ENCODE measurements at places on chromosomes 3 and 15.
A peak's percentile ranks its signal among the peaks of the same experiment; 100 is the strongest.

GRCh38 chr3:16430717-16431630 is 82.5 kb downstream of the RFTN1 start:
- no peak for DNase-seq

DNA sequence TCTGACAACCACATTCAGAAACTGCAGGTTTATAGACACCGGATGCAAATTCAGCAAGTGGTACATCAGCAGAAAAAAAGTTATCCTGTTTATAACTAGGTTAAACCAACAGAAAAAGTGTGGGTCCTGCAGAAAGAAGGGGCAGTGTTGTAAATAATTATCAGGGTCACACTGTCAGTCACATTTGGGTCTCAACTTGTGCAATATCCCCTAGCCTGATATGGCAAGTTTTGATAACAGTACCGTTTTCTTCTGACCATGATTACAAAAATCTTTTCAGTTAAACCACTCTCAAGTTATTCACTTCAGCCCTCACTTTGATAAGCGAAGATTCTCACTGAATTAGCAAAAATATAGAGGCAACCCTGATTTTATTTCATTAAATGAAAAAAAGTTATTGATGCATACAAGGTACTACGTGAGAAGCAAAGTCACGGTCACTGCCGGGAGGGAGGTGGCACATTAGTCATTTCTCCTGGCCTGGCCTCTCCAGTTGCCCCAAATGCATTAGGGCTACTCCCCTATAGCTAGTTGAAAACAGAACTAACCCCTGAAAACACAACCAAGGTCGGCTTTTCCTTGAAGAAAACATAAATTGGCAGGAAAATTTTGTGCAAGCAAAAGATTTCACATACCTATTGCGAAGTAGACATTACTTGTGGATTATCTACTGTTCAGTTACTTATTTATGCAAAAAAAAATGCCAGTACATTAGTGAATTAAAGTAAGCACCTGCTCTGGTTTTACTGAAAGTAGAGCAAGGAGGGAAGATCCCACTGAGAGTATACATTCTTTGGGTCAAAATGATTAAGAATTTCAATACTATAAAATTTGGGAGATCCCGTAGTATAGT is 28.6 kb downstream of the IL5RA start:
- DNase-seq = no peak

DNA sequence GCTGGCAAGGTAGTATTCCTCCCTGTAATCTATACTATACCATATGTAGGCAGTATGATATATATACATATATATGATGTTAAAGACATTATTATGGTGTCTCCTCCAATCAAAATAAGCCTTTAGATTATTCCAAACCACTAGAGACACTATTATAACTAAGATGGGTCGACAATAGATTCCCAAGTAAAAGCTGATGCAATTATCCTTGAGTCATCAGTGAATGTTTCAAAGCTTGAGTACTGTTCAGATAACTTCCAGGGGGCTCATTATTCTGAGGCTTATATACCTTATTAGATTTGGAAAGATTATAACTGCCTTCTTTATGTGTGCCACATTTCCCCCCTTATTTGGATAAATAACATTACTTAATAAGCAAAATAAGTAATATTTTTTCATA is 11.9 kb upstream of the C3orf38 start:
- no peak for DNase-seq

DNA sequence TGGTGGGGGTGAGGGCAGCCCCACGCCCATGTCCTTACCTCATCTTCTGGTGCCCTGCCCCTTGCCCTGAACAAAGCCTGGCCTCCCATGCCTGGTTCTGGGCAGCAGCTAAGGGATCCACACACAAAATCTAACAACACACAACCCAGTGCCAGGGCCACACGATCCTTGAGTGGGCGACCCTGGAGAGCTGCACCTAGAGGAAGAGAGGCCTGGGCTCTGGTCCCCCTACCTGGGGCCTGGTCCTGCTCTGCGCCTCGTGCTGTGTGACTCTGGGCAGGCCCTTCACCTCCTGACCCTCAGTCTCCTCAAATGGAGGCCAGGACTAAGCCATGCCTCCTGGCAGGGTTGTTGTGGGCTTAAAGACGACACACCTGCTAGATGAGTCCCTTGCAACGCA is 20.0 kb upstream of the C3orf22 start:
- no peak for DNase-seq

DNA sequence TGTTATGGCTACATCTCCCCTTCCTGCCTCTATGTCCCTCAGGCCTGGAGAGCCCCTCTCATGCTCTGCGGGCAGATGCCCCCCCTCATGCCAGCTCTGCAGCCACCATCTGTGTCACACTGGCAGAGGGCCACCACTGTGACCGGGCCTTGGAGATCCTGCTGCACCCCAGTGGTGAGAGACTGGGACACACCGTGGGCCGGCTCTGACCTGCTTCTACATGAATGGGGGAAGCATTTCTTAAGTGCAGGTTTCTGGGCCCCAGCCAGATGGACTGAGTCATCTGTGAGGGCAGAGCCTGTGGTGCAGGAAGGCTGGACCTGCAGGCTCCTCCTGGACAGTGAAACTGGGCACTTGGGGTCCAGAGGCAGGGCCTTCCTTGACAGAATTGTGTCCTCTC is 4.8 kb downstream of the VWA5B2 start:
- no peak for DNase-seq

GRCh38 chr3:52202384-52203077 is 4.6 kb downstream of the ALAS1 start:
- DNase-seq = no peak

- DNase-seq = no peak
Measured at GRCh38 chr15:56759450-56759845, 26.1 kb upstream of the ZNF280D start.

- no peak for DNase-seq
Measured at GRCh38 chr3:33645060-33645647, 72.9 kb downstream of the CLASP2 start.

GRCh38 chr3:159818997-159819500 is 169.6 kb upstream of the IL12A start:
- DNase-seq = no peak

GRCh38 chr15:71168166-71168834 is 53.0 kb downstream of the THSD4 start:
- DNase-seq = no peak

DNA sequence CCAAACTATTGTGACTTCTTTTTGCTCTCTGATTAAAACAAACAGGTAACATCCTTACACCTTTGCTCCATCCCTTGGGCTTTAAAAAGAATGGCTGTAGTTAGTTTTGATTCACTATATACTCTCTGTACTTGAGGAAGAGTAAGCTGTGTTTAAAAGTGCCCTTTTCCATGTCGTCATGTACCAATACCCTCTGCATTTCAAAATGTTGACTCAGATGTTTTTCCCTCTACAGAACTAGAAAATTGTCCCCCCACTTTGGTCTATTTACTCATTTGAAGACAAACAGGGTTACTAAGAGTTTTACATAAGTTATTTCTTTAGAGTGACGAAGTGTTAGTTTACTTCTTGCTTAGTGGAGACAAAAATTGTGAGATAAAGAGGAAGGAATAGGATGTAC is 62.7 kb downstream of the TASOR start:
- no peak for DNase-seq

DNA sequence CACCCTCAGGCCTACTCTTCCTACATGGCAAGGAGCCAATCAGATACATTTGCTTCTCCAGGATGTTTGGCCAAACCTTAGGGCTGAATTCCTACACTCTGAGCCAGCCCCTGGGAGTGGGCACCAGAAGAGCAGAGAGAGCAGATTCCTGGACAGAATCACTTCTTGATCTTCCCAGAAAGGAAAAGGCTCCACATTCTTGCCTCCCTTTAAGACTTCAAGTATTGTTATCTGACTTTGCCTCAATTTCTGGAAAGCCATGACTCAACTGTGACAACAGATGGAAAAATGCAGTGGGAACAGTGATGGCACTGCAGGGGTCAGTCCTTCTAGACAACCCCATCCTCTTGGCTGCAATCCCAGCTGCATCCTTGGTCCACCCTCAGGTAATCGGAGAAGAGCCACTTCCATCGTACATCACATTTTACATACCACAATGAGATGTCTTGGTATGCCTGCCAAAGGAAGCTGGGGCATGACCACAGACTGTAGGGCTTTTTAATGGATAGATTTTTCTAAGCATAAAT is 21.0 kb downstream of the SLCO2A1 start:
- no peak for DNase-seq

- no peak for DNase-seq
Measured at GRCh38 chr3:1798711-1799405, 299.8 kb upstream of the CNTN4 start.

- DNase-seq = no peak
Measured at GRCh38 chr3:100006570-100007271, 107.6 kb downstream of the FILIP1L start.

DNA sequence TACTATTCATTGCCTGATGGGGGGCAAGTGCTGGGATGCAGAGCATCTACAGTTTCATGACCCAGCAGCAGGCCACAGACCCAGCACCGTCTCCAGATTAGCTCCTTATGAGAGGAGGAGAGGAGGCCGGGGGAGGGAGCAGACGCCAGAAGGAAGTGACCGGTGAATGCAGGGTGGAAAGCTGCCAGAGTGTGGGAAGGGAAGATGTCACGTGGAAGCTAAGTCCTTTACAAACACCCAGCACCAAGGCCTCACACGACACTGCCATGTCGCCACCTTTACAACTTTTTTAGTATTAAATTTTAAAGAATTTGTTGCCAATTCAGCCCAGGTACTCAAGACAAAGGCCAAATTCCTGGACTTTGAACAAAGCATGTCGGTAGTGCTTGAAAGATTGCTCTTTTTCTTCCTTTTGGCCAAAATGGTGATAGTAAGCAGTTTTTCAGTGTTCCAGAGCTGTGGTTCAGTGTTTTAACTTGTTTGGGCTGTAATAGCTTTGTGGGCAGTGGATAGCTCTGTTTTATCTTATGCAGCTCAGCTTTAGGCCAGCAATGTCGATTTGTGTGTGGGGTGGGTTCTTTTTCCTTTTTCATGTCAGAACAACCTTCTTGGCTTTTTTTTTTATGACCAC is 58.2 kb downstream of the ZBTB38 start:
- DNase-seq = no peak

- no peak for DNase-seq
Measured at GRCh38 chr15:80778964-80779657, at the start of gene CEMIP. TSS of gene CEMIP (plus strand) at chr15:80779370. CDS start at chr15:80873880, 94,510 bp downstream.

- DNase-seq = no peak
Measured at GRCh38 chr15:39582977-39583595, 2.2 kb downstream of the THBS1 start.

DNA sequence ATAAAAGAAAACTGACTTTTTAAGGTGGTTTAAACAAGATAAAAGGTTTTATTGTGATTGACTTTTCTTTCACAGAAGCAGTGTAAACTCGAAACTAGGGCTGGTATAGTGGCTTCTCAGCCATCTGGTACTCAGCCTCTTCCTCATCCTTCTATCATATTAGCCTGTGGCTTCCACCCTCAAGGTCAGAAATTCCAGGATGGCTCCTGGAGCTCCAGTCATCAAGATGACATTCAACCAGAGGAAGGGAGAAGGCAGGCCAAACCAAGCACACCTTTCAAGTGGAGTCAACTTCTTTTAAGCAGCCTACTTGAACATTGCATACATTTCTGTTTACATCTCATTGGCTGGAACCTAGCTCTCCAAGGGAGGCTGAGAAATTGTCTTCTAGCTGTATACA is 1.3 kb upstream of the MESD start:
- no peak for DNase-seq

GRCh38 chr3:159418571-159419526 is 569.8 kb upstream of the IL12A start:
- no peak for DNase-seq

DNA sequence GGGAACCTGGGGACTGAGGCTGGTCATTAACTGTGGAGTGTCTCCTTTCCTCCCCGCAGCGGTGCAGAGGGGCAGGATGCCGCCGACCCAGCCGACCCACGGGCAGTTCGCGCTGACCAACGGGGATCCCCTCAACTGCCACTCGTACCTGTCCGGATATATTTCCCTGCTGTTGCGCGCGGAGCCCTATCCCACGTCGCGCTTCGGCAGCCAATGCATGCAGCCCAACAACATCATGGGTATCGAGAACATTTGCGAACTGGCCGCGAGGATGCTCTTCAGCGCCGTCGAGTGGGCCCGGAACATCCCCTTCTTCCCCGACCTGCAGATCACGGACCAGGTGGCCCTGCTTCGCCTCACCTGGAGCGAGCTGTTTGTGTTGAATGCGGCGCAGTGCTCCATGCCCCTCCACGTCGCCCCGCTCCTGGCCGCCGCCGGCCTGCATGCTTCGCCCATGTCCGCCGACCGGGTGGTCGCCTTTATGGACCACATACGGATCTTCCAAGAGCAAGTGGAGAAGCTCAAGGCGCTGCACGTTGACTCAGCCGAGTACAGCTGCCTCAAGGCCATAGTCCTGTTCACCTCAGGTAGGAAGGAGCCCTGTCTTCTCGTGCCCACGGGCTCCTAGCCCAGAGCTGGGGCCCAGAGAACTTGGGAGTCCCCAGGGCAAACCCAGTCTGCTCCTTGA is 3.7 kb downstream of the NR2F2 start:
- DNase-seq = no peak

- DNase-seq = peak; percentile 14
Measured at GRCh38 chr15:40930430-40931299, 1.5 kb downstream of the DLL4 start.

DNA sequence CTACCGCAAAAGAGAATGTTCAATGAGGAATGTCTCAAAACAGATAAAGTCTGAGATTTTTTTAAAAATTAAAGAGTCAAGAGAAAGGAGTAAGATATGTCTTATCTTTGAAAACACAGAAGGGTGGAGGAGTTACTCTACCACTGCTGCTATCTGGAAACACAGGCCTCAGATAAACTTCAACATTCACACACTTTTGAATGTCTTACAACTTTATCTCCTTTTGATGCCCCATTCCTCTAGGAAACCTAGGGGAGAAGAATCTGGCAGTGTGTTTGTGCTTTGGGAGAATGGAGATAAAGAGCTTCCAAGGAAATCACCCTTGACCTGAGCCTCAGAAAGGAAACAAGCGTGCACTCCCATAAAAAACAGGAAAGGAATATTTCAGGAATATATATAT is 468.2 kb downstream of the PLOD2 start:
- DNase-seq = no peak

GRCh38 chr15:33320017-33320416 is 9.2 kb downstream of the RYR3 start:
- no peak for DNase-seq

GRCh38 chr3:56815589-56815988 is 13.8 kb upstream of the ARHGEF3 start:
- DNase-seq = no peak
